ENCODE measurements at places on chromosomes 3 and 15. TPM values are rescaled to one million over a fixed set of nuclear protein-coding genes. Genes with fewer than 3 reads are reported as not detected.

- DNase-seq = peak; percentile 14
- H3K4me3 ChIP-seq = no peak overlapping the region
- no peak overlapping the region for H3K27ac ChIP-seq
- H3K27me3 ChIP-seq = peaks cover 3% of the 10 kb centered on the region
- H3K36me3 ChIP-seq = no peaks in the 10 kb centered on the region
These were observed 24.3 kb downstream of the CYP8B1 start for GRCh38 chr3:42851228-42851834.

DNA sequence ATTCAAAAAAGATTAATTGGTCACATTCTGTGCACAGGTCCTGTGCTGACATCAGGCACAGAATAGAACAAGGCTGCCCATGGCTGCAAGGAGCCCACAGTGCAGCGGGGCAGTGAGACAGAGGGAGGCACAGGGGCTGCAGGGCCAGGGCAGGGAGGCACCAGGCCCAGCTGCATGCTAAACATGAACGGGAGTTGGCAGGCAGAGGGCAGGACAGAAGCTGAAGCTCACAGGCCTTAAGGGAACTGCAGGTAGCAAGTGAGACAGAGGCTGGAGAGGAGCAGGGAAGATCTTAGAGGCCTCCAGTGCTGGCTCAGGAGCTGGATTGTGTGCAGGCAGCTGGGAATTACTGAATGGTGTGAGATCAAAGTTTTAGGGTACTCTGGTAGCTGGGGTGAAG lies 26.2 kb downstream of the IDH3A start:
- H3K4me1 ChIP-seq = no peaks in the 10 kb centered on the region
- DNase-seq = no peak
- H3K27ac ChIP-seq = no peak overlapping the region
- H3K27me3 ChIP-seq = no peaks in the 10 kb centered on the region

Gene THOC7
- 56.9 TPM for total RNA-seq

- H3K4me1 ChIP-seq = no peaks in the 10 kb centered on the region
- no peaks in the 10 kb centered on the region for H3K36me3 ChIP-seq
- DNase-seq = no peak
- peaks cover 5% of the 10 kb centered on the region for H3K27me3 ChIP-seq
These were observed 12.7 kb upstream of the FAM240A start for GRCh38 chr3:46599590-46599989.

DNA sequence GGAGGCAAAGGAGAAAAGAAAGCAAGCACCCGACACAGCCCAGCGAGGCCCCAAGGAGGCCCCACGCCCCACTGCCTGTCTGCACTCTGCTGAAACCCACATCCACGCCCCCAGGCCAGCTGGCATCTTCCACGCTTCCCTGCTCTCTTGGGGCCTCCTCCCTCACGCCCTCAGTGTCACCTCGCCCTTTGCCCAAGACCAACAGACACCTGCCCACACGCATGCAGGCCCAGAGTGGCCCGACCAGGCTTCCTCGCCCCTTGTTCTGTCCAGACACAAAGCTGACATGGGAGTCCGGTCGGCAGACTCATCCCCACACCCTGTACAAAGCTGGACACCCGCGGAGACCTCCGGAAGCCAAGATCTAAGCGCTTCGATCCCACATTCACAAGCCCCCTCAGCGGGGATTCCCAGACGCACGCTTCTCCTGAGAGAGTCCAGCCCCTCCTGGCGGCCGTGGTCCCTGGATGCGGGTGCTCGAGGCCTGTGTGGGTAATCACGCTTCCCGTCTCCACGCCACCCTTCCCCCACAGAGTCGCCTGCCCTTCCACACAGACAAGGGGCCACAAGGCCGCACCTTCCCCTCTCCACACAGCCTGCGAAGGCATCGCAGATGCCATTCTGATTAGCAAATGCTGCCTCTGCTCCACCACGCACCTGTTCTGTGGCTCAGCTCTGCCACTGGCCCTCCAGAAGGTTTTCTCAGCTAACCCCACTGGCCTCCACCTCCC lies 176.6 kb downstream of the XXYLT1 start:
- no peaks in the 10 kb centered on the region for H3K4me1 ChIP-seq
- no peak overlapping the region for H3K27ac ChIP-seq
- no peaks in the 10 kb centered on the region for H3K36me3 ChIP-seq
- DNase-seq = no peak
- no peak overlapping the region for H3K4me3 ChIP-seq
- no peaks in the 10 kb centered on the region for H3K27me3 ChIP-seq

GRCh38 chr15:80887148-80887547 lies 102.5 kb downstream of the MESD start:
- H3K4me1 ChIP-seq = no peaks in the 10 kb centered on the region
- peaks cover 2% of the 10 kb centered on the region for H3K27me3 ChIP-seq
- no peak for DNase-seq
- no peak overlapping the region for H3K27ac ChIP-seq
- H3K4me3 ChIP-seq = no peak overlapping the region

- H3K36me3 ChIP-seq = no peaks in the 10 kb centered on the region
- H3K27me3 ChIP-seq = no peaks in the 10 kb centered on the region
- H3K4me3 ChIP-seq = no peak overlapping the region
- H3K4me1 ChIP-seq = no peaks in the 10 kb centered on the region
- DNase-seq = no peak
- no peak overlapping the region for H3K27ac ChIP-seq
These were observed 334.3 kb downstream of the UNC13C start for GRCh38 chr15:54312528-54312927.

Gene IQGAP1
- total RNA-seq = 218 TPM

DNA sequence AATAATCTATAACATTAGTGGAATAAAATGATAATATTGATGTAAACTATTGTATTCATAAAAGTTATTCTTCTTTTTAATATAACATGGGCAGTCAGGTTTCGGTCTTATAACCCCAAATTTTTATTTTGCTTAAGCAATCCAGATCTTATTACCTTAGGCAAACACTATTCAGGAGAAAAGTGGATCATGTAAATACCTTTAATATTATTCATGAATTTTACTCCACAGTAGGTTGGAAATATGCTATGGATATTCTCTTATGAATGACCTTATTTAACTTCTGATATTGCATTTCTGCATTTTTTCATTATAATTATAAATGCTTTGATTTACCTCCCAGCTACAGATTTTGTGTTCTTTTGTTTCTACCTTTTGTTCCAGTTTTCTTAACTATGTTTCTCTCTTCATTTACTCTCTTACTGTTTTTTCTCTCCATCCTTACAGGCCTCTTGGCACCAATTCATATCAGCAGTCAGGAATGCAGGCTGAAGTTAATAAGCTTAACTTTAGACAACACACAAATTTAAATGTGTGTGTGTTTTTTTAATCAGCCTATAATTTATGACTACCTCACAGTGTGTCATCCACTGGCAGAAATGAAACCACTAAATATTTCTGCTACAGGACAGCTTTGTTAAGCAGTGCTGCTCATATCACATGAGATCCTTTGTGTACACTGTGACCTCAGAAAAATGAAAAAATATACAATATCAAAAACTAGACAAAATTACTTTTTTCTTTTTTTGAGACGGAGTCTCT lies 111.0 kb downstream of the NSUN3 start:
- no peaks in the 10 kb centered on the region for H3K36me3 ChIP-seq
- no peaks in the 10 kb centered on the region for H3K4me1 ChIP-seq
- H3K27ac ChIP-seq = peak overlapping the region; percentile 49
- peak; percentile 81 for DNase-seq
- no peaks in the 10 kb centered on the region for H3K27me3 ChIP-seq
- no peak overlapping the region for H3K4me3 ChIP-seq

- no peak overlapping the region for H3K27ac ChIP-seq
- H3K36me3 ChIP-seq = no peaks in the 10 kb centered on the region
- no peaks in the 10 kb centered on the region for H3K27me3 ChIP-seq
- DNase-seq = no peak
These were observed 446.8 kb downstream of the WDR72 start for GRCh38 chr15:53312707-53313106.

DNA sequence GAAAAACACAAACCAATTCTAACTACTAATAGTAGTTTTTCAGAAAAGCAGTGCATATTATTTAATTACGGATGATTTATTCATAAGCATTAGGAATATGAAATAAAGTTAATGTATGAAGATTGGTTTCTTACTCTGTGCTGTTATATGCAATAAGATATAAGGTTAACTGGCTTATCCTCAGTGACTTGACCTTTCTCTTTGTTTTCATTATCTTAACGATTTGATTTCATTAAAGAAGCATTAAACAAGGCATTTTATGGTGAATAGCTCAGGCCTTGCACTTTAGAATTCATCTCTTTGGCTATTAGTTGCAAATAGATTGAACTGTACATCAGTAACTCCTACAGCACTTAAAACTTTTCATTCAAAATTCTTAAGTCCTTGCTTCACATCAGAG lies 28.9 kb downstream of the RAP2B start:
- DNase-seq = no peak
- H3K27ac ChIP-seq = no peak overlapping the region
- H3K4me3 ChIP-seq = no peak overlapping the region
- no peaks in the 10 kb centered on the region for H3K36me3 ChIP-seq

Gene UPK1B
- total RNA-seq = 0.14 TPM

DNA sequence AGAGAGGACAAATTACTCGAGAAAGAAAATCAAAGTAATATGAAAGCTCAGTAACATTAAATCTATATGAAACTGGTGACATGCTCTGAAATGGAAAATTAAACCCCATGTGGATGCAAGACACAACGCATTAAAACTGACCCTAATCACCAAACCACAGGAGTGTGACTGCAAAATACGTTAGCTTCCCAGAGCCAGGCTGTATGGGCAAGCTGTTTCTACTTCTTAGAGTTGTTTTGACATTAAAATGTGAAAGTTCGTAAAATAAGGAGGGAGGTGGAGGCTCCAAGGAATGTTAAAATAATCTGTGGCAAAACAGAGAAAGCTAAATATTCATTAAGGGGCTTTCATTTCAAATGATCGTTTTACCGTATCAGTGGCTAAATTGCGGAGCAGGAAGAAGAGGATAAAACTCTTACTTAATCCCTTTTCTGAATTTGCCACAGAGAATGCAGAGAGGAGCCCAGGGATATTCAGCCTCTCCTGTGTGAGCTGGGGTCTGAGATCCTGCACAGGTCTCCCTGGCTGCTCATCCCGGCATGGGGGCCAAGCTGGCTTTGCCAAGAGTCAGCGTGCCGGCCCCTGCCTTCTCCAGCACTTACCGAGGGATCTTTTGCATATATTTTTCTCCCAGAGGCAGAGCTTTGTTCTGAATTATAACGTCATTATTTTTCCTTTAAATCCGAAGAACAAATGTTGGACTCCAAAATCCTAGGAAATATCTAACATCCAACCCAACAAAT lies 239.8 kb upstream of the THBS1 start:
- no peaks in the 10 kb centered on the region for H3K36me3 ChIP-seq
- no peak overlapping the region for H3K4me3 ChIP-seq
- no peak overlapping the region for H3K27ac ChIP-seq

GRCh38 chr15:45254405-45254804 lies 2.4 kb downstream of the SLC28A2 start:
- DNase-seq = no peak
- no peaks in the 10 kb centered on the region for H3K4me1 ChIP-seq
- H3K27me3 ChIP-seq = no peaks in the 10 kb centered on the region
- H3K27ac ChIP-seq = no peak overlapping the region
- no peaks in the 10 kb centered on the region for H3K36me3 ChIP-seq

DNA sequence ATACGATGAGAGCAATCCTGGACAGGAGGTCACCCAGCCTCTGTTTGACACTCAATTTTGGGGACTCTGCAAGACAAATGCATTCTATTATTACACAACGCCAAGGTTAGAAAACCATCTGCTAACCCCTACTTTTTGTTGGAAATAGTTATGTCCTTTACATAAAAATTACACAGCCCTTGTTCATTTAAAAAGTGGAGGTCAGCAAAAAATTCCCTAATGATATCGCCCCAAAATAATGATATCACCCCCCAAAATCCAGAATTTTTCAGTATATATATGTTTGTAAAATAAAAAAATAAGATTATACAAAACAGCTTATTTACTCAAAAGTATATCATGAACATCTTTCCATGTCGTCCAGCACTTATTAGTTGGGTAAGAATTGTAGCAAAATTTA lies 11.4 kb downstream of the ROPN1 start:
- H3K4me3 ChIP-seq = peak overlapping the region; percentile 57
- no peaks in the 10 kb centered on the region for H3K36me3 ChIP-seq
- H3K27me3 ChIP-seq = peaks cover 11% of the 10 kb centered on the region
